ENCODE measurements at places on chromosomes 6 and 20. TPM values are rescaled to one million over a fixed set of nuclear protein-coding genes. Genes with fewer than 3 reads are reported as not detected.
A peak's percentile ranks its signal among the peaks of the same experiment; 100 is the strongest.

DNA sequence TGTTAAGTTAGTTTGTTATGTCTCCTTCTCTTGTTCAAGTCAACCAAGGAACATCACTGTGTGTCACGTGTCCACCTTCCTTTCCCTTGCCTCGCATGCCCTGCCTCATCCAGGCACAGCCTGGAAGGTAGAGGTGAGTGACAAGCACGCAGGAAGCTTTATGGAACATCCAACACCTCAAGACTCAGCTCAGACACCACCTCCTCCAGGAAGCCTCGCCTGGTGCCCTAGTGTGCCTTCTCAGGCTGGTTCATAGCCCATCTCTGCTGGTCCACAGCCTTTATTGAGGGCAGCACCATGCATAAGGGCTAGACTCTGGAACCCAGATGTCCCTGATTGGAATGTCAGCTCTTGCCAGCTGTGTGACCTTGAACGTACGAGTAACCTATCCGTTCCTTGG is 224.3 kb downstream of the ANKRD60 start:
- no peak for DNase-seq

GRCh38 chr20:24956001-24956841 is 7.2 kb downstream of the CST7 start:
- no peak for DNase-seq

DNA sequence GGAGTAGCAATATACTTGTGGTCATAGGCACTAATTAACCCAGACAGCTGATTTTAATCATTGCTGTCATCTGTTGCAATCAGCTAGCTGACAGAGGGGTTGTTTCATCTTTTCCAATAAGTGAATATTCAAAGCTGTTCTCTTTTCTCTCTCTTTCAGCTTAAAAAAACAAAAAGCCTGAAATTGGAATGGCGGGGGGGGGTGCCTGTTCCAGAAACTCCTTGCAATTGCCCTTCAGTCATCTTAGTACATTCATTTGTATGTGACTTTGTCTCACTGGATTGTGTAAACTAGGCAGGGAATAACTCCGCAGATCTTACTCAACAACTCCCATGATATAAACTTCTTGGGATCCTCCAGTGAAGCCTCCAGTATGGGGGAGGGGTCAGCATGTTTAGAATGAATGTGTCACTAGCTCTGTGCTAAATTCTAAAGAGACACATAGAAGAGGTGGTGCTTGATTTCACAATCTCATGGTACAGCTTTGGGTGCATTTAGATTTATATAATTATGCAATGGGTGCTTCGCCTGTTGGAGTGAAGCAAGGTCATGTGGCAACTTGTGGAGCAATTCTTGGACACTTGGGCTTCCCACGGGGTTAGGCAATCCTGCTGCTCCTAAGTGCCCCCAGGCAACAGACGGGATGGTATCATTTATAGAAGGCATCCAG is 40.1 kb downstream of the SLC24A3 start:
- DNase-seq = no peak

Gene ARFGEF2
- total RNA-seq = 32.6 TPM

GRCh38 chr6:148107911-148108310 is 234.7 kb upstream of the SASH1 start:
- no peak for DNase-seq

DNA sequence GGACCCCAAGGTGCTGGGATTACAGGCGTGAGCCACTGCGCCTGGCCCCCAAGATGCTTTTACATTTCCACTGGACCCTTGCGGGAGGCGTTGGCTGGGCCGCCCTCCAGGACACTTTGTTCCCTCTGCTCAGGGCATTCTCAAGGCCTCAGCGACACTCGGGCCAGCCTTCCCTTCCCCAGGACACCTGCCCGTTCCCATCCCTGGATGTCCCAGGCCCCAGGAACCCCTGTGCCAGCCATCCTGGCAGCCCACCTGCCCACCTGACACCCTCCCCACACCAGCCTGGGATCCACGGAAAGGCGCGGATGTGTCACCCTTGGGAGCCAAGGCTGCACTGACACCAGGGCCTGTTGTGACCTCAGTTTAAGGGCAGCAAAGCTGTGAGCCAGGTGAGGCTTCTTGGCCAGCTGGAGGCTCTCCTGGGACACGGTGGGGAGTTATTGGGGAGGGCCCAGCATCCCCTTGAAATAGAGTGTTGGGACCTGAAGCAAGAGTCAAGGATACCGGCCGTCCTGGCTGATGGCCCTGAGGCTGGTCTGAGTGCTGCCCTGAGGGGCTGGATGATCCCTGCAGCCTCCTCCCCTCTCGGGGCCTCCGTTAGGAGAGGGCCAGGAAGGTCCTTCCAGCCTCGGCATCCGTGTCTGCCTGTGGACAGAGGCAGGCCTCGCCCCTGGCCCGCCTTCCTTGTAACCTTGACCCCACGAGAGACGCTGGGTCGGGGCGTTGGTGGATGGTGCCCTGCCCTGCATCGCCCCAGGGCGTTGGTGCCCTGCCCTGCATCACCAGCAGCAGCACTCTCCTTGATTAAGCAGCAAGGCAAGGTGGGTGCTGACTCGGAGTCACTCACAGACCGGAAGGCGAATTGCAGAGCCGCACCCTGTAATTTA is 84.2 kb upstream of the BHLHE23 start:
- no peak for DNase-seq

- DNase-seq = no peak
These were observed 17.9 kb downstream of the HLA-G start for GRCh38 chr6:29845405-29846006.

Gene PPP1R14C
- not detected for total RNA-seq

Gene SSTR4
- total RNA-seq = not detected

- DNase-seq = no peak
These were observed 163.6 kb downstream of the JARID2 start for GRCh38 chr6:15409301-15410125.

- no peak for DNase-seq
These were observed 98.6 kb downstream of the KCNQ5 start for GRCh38 chr6:72720464-72720863.

Gene TGM3
- not detected for total RNA-seq

DNA sequence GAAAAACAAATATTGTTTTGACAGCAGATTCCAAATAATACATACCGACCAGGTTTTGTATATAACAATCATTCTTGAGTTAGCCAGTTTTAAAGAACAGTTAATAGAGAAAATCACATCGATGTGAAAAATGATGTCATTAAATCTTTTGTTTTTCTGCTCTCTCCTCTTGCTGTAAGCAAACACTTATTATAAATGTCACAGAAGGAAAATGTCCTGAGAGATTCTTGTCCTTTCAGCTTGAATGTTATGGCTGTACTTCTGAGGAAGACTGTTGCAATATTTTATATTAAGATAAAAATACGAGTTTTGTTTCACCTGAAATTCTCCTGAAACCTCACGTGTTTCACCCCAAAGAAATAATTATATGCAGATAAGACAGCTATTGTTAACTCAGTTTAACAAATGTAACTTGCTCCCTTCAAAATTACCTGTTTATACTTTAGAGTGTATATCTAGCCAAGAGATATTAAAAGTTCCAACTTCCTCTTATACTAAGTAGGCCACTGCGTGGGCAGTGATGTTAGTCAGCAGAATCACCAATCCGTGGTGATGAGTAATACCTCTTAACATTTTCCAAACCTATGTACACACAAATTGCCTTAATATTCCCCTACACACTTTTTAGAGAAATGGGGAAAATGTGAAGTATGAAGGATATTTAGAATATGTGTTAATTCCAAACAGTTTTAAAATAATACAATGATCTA is 1111.4 kb upstream of the CITED2 start:
- DNase-seq = peak; percentile 13

DNA sequence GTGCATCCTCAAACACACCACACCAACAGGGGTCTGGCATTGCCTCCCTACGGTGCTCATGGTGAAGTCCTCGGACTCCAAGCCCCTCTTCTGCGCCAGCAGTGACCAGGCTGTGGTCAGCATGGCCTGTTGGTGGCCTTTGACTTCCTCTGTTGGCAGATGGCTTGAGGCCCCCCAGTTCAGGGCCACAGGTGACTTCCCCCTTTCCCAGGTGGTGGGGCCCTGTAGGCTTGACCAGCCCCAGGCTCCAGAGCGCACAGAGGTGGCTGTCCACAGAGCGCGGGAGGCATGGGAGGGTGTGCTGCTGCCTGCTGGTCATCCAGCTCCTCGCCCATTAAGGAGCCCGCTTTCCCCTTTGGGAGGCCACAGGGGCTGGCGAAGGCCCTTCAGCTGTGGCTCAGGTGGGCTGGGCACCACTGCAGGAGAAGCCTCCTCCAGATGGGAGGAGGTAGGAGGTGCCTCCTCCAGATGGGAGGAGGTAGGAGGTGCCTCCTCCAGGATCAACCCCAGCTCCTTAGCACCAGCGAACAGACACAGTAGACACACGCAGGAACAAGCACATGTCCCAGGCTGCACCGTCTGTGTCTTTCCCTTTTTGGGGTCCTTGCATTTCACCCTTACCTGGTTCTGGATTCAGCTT is 52.1 kb upstream of the BHLHE23 start:
- no peak for DNase-seq

DNA sequence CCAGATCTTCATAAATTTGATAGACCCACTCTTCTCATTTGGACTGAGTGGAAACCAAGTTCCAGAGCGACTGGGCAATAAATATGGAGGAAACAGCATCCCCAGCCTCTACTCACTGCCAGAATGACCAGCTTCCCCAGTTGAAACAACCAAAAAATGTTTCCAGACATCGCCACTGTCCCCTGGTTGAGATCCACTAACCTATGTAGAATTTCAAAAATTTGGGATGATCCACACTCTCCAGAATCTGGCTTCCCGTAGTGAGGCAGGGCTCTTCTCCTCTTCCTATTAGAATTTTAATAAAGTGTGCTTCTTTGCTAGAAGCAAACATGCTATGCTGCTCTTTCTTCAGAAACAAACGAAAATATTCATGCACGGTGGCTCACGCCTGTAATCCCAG is 287.0 kb upstream of the SUPT3H start:
- DNase-seq = no peak

Gene GLP1R
- total RNA-seq = not detected

DNA sequence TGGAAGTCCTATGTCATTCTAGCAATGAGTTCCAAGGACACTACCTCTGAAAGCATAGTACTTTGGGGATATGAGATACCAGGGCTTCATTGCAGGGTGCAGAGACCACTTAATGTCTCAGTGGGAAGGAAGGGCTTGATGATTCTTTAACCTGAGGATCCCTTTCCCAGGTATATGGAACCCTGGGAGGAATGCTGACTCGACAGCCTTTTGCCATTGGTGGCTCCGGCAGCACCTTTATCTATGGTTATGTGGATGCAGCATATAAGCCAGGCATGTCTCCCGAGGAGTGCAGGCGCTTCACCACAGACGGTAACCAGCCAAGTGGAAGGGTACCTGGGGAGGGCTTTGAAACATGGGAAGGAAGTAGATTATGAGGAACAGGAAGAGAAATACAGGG is 4.2 kb downstream of the PSMB9 start:
- DNase-seq = no peak

Gene PLEKHG1
- total RNA-seq = 49.7 TPM

DNA sequence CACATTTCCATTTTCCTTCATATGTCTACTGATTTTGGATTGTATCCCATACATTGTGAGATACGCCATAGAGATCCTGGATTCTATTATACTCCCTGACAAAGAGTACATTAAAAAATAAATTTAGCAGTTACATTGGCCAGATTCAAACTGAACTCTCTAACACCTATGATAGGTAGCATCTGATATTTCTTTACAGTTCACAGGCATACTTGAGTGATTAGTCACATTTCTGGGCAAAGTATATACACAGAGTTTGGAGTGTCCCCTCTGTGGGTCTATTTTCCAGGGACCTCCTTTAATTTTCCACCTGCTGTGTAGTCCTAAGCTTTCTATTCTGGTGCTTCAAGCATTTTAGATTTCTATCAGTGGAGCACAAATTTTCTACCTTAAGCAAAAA is 96.4 kb downstream of the TBC1D32 start:
- no peak for DNase-seq

DNA sequence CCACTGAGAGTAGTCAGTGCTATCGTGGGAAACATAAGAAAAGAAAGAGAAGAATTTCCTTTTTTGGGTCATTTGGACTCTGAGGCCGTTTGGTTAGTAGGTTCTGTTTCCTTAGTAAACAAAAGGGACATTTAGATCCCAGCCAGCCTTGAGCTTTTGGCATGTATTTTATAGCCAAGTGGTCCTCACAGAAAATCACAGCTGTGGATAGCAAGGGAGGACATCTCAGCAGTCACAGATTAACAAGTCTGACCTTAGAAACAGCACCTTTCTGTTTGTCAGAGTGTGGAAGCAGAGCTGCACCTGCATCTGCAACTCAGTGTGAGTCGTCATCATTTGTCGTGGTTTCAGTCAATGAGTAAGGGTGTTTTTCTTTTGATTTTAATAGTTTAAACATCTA is 40.5 kb downstream of the FAM120B start:
- DNase-seq = peak; percentile 75

Gene ASIP
- total RNA-seq = not detected

Gene HLA-DRA
- total RNA-seq = not detected

GRCh38 chr20:25011831-25012241 is 19.3 kb upstream of the APMAP start:
- no peak for DNase-seq

Gene LATS1
- 27.6 TPM for total RNA-seq

DNA sequence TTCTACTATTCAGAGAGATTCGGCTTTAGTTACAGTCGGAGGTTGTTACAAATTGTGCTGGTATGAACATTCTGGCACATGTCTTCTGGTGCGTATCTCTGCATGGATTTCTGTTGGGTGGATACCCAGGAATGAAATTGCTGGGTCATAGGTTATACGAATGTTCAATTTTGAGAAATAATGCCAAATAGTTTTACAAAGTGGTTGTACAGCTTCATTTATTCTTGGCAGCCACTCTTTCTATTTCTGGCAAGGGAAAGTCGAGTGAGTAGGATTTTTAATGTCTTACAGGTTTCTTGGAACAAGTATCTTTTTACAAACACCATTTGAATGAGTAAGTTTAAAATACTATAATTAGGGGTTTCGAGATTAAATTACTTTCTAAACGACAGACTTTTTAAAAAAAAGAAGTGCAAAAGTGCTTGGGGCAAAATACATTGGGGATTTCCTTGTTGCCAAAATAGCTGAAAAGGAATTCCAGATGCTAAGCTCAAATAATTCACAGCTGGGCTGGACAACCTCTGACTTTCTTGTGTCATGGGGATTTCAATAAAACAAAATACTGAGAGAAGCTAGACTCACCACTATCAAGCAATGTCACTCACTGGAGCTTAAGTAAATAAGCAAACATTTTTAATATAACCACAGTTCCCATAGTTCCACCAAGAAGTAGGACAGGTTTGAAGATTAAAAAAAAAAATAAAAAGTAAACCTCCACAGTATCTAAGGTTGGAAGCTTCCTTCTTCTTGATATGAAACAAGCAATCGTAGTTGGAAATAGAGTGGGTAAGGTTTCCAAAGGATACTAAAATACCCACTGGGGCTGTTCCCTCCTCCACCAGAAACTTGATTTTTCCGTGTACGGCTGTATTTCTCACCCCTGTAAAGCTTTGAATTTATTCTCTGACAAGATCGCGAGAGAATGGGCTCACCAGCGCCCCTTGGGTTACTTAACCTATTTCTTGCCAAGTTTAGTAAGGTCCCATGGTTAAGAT is 21.6 kb upstream of the GFOD1 start:
- no peak for DNase-seq

All from endothelial cell of umbilical vein (primary cell).